NCI-H187 treated with DMSO at 0.1 percent for 48 hours (cell line): ENCODE measurements at places on chromosomes 12 and 14.

GRCh38 chr12:93149229-93149628 lies 220.1 kb upstream of the EEA1 start:
- no peak for DNase-seq

DNA sequence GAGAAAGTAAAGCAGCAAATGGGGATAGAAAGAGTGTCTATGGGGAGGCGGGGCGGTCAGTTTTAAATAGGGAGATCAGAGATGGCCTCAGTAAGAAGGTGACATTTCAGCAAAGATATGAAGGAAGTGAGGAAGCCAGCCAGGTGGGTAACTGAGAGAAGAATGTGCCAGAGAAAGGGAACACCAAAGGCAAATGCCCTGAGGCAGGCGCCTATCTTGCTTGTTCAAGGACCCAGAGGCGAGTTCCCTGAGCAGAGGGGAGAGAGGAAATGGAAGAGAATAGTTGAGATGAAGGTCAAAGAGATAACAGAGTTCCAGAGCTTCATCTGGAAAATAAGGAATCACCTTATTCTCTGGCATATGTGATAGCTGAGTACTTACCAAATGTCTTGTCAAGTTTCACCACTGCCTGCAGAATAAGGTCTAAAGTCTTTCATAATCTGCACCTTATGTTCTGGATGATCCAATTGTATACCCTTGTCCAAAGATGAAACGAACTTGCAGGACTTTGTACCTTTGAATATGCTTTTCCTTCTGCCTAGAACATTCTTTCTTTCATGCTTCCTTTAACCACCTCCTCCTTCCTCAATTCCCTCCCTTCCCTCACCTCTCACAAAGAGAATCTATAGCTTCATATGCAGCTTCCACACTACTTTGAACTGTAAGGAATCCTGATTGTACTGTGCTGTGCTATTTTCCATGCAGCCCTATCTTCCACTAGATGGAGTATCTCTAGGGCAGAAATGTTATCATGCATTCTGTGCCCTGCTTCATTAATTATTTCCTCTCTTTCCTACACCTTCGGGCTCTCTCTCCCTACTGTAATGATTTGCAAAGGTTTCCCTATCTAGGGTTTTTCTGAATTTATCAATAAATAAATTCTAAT lies 38.5 kb downstream of the GNPTAB start:
- no peak for DNase-seq

DNA sequence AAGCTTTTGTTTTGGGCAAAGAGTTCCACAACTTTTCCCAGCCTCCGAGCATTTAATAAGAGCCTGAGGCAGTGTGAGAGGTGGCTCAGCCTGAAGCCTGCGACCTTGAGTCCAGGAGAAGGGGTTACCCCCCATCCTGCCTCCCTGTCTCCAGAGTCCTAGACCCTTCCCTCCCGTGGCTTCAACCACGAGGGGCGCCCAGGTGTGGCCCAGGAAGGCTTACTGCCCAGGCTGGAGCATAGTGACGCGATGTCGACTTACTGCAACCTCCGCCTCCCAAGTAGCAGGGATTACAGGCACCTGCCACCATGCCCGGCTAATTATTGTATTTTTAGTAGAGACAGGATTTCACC lies 641 bp downstream of the LRRC43 start:
- DNase-seq = no peak

GRCh38 chr12:27005495-27005894 lies 8.7 kb downstream of the TM7SF3 start:
- DNase-seq = no peak

- no peak for DNase-seq
Observed at GRCh38 chr12:5505751-5506150, 73.8 kb downstream of the NTF3 start.

DNA sequence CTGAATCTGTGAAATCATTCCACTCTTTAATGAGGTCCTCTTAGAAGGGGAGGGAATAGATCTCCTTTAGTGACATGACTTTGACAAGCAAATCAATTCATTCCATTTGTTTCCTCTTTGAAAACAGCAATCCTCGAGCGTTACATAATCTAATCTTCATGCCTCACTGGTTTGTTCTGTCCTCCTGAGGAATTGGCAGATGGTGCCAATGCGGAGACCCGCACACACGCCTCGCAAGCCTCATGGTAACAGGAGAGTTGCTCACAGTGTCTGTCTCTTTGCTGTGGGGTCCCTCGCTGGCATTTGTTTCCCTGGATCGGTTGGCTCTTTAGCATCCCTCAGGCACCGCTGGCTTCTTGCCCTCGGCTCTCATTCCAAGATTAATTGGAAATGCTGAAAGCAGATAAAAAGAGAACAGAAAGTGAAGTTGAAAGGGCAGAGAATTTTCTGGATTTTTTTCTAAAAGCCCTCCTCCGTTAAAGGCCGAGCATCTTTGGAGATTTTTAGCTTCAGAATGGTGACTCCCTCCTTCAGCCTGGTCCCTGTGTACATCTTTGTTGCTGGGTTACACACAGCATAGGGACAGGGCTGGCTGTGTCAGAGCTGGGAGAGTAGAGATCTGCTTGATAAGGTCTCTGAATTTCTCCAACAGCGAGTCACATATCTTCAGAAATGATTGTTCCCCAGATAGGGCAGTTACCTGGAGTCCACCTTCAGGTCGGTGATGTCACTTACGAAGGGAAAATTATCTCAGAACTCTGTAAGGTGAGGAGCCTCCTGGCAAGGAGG lies 10.1 kb upstream of the CABP1 start:
- no peak for DNase-seq

GRCh38 chr14:101876555-101876938 lies 87.8 kb upstream of the DYNC1H1 start:
- no peak for DNase-seq

GRCh38 chr12:55838361-55838760 lies 4.4 kb downstream of the MMP19 start:
- no peak for DNase-seq

GRCh38 chr12:67665679-67666078 lies 17.1 kb downstream of the DYRK2 start:
- no peak for DNase-seq

- no peak for DNase-seq
Observed at GRCh38 chr12:94769776-94770759, 119.7 kb upstream of the TMCC3 start.

DNA sequence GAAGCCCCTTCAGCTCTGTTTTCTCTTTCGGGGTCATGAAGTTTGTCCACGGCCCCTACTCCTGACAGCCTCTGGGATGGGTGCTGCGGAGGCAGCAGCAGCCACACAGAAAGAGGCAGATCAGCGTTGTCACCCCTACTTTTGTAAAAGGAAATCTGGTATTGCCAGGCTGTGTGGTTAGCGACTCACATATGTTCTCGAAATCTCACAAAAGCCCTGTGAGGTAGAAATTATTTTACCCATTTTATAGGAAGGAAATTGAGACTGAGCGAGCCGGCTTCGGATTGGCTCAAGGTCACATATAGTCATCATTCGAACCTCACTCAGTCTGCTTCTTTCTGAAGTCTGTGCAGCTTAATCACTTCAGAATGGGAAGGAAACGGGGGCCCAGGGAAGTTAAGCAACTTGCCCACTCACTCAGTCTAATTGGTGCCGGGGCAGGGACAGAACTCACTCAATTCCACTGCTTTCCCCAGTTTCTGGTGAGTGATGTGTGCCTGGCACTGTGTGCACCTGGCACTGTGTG lies 1.1 kb upstream of the CKAP4 start:
- DNase-seq = no peak

- DNase-seq = peak; percentile 41
Observed at GRCh38 chr14:61837336-61838229, 75.4 kb downstream of the SNAPC1 start.

- no peak for DNase-seq
Observed at GRCh38 chr12:62800707-62801400, 134.1 kb downstream of the PPM1H start.

DNA sequence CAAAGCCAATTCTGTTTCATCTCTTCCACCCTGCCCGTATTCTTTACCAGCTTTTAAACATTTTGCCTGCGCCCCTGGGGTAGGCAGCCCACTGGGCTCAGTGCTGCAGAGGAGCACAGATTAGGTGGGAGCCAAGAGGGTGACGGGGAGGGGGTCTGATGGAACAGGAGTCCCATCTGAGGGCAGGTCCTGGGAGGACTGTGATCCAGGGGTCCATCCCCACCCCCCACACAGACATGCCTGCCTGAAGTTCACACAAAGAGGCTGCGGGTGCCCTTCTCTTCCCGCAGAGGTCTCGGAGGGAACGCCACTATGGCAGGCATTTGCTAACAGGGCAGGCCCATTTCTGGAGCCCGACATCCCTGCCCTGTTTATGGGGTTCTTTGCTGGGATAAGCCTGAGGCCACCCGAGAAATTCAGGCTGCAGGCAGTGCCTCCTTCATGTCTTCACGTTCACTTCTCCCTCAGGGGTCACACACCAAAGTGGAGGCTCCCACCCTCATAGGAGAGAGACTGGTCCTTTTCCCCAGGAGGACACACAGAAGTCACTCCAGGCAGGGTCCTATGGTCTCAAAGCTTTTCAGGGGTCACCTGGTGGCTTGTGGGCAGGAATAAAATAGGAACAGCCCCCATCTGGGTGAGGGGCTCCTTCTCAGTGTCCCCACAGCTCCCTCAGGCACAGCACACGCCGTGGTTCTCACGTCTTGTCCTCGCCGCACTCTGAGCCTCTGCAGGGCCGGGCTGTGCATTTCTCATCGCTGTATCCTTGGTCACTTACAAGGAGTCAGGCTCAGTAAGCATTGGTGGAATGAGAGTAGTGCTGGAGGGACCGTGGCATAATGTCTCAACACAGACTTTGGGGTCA lies 12.9 kb downstream of the VASH1 start:
- no peak for DNase-seq

DNA sequence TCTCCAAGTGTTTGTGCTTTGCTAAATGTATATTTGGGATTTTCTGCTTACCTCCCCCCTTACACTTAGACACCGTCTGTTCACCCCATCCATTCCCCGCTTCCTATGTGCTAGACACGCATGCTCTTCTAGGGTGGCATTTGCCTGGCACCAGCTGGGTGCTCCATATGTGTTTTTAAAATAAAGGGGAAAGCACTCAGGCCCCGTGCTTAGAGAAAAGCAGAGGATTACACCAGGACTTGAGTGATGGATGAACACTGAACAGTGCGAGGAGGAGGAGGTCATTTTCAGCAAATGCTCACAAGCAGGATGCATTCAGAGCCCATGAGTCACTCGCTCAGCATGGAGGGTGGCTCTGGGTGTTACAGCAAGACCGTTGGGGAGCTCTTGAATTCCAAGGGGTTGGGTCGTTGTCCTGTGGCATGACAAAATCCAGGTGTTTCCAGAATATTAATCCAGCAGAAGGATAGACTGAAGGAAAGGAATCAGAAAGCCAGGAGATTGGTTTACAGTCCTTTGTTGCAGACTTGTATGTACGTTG lies 2.9 kb upstream of the BDKRB1 start:
- no peak for DNase-seq
